ENCODE measurements at places on chromosomes 1 and 21. TPM values are rescaled to one million over a fixed set of nuclear protein-coding genes. Genes with fewer than 3 reads are reported as not detected.

PLCH2 gene
- 6.1 TPM for total RNA-seq

TM2D1 gene
- 41.4 TPM for total RNA-seq

OXCT2 gene
- total RNA-seq, result 1.2 TPM

KCNJ6 gene
- not detected for total RNA-seq

TMED5 gene
- total RNA-seq, result 38.7 TPM

KRTAP13-2 gene
- not detected for total RNA-seq

CCDC27 gene
- not detected for total RNA-seq

SELL gene
- total RNA-seq, result 151 TPM

DNM3 gene
- 1.9 TPM for total RNA-seq

DIRAS3 gene
- not detected for total RNA-seq

TNFSF4 gene
- 6.9 TPM for total RNA-seq

CATSPER4 gene
- not detected for total RNA-seq

CYP4B1 gene
- not detected for total RNA-seq

CASZ1 gene
- 35.6 TPM for total RNA-seq

USH2A gene
- total RNA-seq, result not detected

UQCRH gene
- 243 TPM for total RNA-seq

AIDA gene
- 50.4 TPM for total RNA-seq

LHX8 gene
- total RNA-seq, result not detected

GORAB gene
- 20.0 TPM for total RNA-seq

SPATA21 gene
- not detected for total RNA-seq

PARP1 gene
- 260 TPM for total RNA-seq

EDN2 gene
- total RNA-seq, result not detected

CR2 gene
- total RNA-seq, result 34.1 TPM

PLEKHN1 gene
- total RNA-seq, result 1.4 TPM

RCSD1 gene
- 185 TPM for total RNA-seq

IL20 gene
- total RNA-seq, result not detected

LCE2C gene
- total RNA-seq, result not detected

CLCA4 gene
- total RNA-seq, result not detected

NDC1 gene
- 10.6 TPM for total RNA-seq

DIO1 gene
- not detected for total RNA-seq

TEKT2 gene
- not detected for total RNA-seq

CELSR2 gene
- 1.1 TPM for total RNA-seq

CCDC190 gene
- not detected for total RNA-seq

TEDDM1 gene
- total RNA-seq, result not detected

GPR89B gene
- 17.8 TPM for total RNA-seq
